ENCODE measurements at places on chromosomes 2 and 18.

GRCh38 chr18:10020171-10020570 lies 106.4 kb downstream of the VAPA start:
- DNase-seq = no peak

GRCh38 chr2:107591561-107592279 lies 235.0 kb upstream of the RGPD4 start:
- no peak for DNase-seq

DNA sequence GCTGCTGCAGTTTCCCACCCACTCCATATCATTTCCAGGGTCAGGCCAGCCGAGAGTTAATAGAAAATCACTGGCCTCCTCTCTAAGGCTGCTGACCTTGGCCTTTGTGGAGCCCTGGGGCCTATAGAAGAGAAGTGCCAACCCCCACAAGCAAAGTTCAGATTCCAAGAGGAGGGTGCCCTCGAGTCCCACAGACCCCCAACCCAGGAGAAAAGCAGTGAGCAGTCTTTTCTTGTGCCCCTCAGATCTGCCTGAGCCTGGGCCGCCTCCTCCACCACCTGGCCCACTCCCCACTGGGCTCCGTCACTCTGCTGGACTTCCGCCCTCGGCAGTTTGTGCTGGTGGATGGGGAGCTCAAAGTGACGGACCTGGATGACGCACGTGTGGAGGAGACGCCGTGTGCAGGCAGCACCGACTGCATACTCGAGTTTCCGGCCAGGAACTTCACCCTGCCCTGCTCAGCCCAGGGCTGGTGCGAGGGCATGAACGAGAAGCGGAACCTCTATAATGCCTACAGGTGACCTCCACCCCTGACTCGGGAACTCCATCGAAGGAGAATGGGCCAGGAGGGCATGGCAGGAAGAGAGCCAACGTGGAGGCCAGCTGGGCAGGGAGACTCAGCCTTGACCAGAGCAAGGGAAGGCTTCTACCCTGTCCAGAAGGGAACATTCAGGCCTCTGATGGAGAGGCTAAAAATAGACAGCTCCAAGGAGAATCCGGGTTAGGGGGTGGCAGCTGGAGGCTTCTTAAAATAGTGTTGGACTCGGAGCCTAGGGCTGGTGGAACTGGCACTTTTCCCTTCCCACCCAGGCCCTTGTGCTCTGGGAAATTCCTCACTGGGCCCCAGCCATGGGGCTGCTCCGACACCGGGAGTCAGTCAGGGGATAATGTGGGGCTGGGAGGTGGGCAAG lies 6.2 kb downstream of the PKDCC start:
- DNase-seq = no peak

DNA sequence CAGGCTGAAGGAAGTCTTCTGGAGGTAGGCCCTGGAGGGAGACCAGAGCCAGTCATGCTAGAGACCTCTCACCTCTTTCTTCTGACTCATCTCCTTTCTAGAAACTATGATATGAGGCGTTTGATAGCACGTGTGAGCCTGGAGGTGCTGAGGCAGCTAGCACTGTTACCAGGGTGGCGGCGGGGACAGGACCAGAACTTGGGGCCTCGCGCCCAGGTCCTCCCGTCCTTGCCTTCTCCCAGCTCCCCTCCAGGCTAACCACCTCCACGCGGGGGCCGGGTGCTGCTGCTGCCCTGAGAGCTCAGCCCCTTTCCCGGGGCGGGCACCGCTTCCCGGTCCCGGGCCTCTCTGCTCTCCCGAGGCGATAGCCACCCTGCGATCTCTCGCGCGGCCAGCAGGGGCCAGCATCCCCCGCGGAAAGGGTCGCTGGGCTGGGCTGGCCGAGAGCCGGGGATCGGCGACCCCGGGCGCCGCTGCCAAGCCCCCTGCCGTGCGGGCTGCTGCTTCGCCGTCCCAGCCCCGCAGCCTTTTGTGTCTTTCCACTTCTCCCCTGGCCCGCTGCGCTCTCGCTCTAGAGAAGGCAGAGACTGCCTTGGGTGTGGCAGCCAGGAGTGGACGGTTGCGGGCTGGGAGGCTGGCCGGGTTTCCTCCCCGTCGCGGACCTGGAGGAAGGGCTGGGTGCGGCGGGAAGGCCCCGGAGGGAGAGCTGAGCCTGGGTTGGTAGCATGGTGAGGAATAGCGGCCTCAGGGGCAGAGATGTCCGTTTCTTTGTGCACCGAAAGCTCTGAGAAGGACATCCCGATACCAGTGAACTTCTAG lies 49.1 kb downstream of the TMEM17 start:
- peak; percentile 29 for DNase-seq

DNA sequence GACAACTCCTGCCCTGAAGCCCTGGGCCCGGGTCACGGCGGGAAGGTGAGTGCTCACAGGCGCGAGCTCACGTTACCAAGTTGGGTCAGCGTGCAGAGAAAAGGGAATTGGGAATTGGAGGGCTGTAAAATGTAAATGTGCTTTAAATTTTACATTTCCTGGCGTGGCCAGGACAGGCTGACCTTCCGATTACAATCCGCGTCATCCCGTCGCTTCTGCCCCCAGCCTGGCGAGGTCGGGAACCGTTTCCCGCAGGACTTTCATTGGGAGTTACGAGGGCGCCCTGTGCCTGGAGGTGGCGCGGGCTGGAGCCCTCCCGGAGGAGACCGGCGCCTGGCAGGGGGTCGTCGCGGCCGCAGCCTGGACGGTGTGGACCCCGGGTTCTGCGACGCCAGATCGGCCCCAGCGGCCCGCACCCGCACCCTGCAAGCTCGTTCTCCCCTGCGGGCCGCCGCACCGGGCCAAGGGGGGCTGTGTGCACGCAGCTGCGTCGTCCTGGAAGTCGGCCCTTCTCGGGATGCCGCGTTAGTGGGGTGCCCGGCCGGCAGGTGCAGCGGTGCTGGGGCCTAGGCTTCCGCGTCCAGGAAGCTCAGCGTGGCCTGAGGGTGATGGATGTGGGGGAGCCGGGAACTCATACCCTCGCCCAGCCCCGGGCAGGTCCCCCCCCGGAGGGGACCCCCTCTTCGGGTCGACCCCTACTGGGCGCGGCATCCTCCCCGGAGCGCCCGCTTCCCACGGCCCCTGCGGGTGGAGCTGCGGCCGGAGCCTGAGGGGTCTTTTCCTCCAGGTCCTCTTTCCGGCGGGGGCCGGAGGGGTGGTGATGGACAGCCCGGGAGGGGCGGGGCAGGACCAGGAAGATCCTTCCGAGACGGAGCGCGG lies 63.9 kb downstream of the LRRFIP1 start:
- DNase-seq = no peak

- DNase-seq = no peak
Observed at GRCh38 chr2:149143734-149144133, 105.2 kb downstream of the LYPD6B start.

GRCh38 chr2:228039752-228040534 lies 141.5 kb downstream of the SPHKAP start:
- no peak for DNase-seq

GRCh38 chr2:121118951-121119350 lies 166.1 kb downstream of the TFCP2L1 start:
- no peak for DNase-seq

DNA sequence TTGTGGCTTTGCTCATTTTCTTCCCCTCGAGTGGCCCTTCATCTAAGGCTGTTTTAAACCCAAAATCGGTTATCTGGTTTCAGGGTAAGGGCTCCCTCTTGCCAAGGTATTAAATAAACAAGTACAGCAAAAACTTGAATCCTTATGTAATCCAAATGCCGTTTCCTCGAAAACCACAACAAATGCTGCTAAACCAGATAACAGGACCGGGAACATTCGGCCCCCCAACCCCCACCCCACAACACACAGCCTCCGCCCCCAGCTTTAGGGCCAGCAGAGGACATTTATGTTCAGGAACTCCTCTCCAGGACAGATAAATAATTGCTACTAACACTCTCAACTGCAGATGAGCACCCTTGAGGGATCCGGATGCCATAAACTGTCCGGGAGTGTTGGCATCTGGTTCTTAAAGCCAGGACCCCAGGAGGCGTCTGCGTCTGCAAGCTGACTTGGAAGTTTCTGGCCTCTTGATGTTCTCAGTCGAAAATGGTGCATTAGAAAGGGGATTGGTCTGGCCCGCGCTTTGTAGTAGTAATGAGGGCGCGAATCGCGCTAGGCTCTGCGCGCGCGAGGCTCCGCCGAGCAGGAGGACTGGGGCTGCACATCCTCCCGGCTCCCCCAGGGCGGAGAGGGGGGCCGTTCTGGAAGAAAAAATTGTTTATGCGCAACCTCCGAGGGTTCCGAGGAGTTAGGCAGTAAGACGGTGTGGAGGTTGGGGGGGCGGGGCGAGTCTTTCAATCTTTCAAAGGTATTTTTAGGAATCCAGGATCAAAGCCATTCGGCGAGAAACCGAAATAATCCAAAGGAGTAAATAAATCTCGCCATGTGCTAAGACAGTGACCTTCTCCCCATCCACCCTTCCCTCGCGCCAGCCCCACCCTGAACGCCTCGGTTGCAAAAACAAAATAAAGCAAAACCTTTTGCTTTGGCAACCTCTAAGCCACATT lies 3.9 kb upstream of the ID2 start:
- no peak for DNase-seq

DNA sequence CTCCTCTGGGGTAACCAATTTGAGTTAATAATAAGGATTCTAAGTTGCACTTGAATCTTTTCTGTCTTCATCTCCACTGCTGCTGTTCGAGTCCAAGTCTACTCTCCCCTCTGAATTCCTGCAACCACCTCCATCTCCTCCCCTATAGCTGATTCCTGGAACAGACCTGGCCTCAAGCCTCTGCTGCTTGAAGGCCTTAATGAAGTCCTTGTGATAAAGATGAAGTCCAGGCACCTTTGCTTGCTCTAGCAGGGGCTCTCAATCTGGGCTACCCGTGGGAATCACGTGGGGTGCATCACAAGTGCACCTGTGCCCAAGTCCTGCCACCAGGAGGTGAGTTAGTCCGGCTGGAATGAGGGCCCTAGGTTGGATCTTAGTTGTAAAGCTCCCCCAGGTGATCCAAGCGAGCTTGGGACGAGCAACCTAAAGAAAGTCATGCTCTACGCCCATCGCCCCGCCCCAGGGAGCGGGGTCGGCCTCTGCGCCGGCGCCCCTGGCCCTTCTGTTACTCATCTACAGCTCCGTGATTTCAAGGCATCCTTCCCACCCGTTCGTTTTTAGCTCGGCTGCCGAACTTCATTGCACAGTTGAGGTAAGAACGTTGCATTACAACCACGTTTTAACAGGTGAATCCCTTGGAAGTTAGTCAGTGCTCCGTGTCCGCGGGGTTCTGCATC lies 905 bp upstream of the IAH1 start:
- DNase-seq = no peak

GRCh38 chr2:102126169-102126568 lies 16.4 kb upstream of the IL1R1 start:
- no peak for DNase-seq

DNA sequence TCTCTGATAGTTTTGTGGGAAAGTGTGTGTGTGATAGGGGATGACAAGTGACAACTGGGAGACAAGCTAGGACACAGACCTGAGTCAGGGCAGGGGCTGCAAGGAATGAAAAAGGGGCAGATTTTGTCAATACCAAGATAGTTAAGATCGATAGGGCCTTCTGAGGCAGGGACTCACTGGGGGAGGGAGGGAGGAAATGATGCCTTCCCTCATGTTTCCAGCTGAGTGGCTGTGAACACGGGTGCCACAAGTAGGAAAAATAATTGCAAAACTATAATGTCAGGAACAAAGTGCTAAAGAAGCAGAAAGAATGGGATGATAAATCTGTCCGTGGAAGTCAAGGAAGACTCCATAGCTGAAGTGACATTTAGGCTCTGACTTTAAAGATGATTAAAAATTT lies 24.2 kb downstream of the CDH2 start:
- no peak for DNase-seq

DNA sequence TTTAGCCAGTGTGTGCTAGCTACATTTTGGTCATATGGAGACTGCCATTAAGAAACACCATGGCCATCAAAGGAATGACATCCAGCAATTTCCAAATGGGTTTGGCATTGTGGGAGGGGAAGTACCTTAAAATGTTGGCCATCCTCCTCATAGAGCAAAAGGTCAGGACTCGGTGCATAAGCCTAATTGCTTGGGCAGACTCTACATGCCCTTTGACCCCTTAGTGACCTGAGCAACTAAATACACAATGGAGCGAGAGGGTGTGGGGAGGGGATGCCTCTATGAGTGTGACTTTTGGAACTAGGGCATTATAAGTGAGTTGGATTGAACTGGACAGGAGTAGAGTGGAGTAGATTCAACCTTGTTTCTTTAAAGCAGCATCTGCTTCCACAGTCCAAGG lies 44.9 kb downstream of the NRP2 start:
- no peak for DNase-seq

GRCh38 chr2:102843764-102844443 lies 82.1 kb downstream of the TMEM182 start:
- no peak for DNase-seq

DNA sequence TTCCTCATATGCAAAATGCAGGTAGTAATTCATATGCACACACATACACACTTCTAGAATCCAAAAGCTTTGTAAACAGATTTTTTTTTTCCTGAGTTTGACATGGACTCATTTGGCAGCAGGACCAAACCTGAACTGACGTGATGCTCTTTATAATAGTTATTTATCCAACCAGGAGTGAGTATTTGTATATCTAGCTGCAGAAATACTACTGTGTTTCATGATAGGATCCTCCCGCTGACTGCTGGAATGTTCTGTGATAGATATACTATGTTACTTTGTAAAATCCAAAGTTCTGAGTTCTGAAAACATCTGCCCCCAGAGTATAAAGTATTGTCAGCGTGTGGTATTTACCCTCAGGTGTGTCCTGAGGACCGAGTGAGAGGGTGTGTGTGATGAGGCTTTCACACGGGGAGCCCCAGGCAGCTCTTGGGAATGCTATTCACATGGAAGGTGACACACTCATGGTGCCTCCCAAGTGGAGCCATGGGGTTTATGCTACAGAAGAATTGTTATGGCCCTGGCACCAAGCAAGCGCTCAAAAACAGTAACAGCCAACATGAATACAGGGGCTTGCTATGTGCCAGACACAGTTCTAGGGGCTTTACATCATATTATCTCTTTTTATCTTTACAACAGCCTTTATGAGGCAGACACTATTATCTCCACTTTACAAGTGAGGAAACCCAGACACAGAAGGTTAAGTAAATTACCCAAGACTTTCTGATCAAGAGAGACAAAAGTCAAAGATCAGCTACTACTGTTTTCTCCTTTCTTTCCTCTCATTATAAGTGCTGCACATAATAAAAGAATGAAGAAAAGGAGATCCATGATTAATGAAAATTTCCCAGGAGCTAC lies 16.7 kb upstream of the TXNDC2 start:
- DNase-seq = no peak

DNA sequence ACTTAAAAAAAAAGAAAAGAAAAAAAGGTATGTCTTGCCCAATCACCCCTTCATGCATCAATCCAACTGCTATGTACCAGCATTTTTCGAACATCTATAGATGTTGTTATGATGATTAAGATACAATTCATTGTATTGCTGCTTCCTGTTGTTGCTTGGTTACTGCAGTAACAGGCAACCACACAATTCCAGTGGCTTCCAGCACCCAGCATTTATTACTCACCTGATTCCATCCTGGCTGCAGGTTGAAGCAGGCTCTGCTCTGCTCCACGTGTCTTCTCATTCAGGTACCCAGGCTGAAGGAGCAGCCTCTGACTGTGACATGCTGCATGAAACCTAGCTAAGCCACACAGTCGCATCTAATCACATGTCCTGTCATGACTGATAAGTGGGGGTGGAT lies 196.9 kb downstream of the INO80D start:
- DNase-seq = no peak

- DNase-seq = no peak
Observed at GRCh38 chr2:237227592-237228280, 142.0 kb downstream of the COPS8 start.

GRCh38 chr18:60693426-60693825 lies 320.9 kb upstream of the MC4R start:
- no peak for DNase-seq
